ENCODE measurements at places on chromosomes 7 and 10.

- H3K27ac ChIP-seq, result no peak overlapping the region
- H3K27me3 ChIP-seq, result no peaks in the 10 kb centered on the region
- DNase-seq, result no peak
- H3K36me3 ChIP-seq, result no peaks in the 10 kb centered on the region
Measured at GRCh38 chr10:26544932-26545331, 106.8 kb downstream of the APBB1IP start.

GRCh38 chr7:18180685-18181084 lies 153.0 kb upstream of the PRPS1L1 start:
- H3K36me3 ChIP-seq, result no peaks in the 10 kb centered on the region
- H3K27ac ChIP-seq, result no peak overlapping the region
- no peaks in the 10 kb centered on the region for H3K4me1 ChIP-seq
- DNase-seq, result no peak

DNA sequence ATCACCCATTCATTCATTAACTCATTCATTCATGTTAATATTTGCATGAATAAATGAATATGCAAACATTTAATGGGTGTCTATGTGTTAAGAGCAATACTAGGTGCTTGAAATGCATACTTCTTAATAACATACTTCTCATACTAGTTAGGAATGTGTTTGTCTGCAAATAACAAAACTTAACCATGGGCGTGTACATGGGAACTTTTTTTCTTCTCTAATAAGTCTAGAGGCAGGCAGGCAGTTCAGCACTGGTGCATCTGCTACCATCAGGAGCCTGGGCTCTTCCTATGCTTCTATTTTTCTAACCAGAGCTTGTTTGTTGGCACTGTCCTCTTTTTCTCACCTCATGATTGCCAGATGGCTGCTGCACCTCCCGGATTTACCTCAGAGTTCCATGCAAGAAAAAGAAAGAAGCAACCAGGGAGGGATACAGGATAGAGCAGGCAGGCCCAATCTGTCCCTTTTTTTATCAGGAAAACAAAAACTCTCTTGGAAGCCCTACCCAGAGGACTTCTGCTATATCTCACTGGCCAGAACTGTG lies 22.7 kb downstream of the CDHR3 start:
- peaks cover 33% of the 10 kb centered on the region for H3K27me3 ChIP-seq
- H3K36me3 ChIP-seq, result no peaks in the 10 kb centered on the region
- H3K4me3 ChIP-seq, result no peak overlapping the region
- H3K4me1 ChIP-seq, result no peaks in the 10 kb centered on the region

DNA sequence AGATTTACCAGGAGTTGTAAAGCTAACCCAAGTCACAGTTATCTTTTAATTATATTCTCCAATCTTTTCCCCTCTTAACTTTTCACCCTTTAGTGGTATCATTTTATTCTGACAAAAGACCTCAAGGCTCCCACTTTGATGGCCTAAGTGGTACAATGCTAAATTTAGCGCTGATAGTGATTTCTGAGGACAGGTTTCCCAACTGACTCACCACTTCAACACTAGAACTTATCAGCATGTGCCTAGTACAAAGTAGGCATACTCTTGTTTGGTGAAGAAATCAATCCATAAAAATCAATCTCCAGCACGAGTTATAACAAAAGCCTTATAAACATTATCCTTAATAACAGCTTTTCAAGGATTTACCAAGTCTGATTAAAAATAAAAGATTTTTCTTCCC lies 7.5 kb downstream of the SNX13 start:
- H3K27ac ChIP-seq, result no peak overlapping the region
- H3K4me3 ChIP-seq, result no peak overlapping the region
- peaks cover 3% of the 10 kb centered on the region for H3K4me1 ChIP-seq
- no peak for DNase-seq

DNA sequence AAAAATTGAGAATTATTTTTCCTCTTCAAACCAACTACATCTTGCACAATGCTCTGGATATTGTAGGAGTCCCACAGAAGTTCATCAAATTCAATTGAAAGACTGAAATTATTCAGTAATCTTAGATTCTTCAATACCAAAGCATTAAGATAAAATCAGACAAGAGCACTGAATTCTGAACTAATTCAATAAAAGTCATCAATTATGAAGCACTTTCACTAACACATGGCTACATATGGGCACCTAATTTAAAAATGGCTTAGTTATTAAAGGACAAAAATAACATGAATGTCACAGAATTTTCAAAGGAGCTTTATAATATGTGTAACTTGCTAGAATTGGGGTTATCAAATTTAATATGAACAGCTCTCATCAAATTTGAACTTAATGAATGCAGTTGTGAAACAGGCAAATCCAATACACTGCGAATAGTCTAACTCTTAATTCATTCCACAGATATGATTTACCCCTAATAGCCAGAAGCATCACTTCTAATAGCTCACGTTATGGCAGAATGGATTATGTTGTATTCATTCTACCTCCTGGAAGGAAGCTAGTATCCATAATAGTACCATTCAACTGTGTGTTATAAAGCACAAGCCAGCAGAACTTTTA lies 116.8 kb downstream of the GRM8 start:
- no peak overlapping the region for H3K4me3 ChIP-seq
- DNase-seq, result no peak
- no peak overlapping the region for H3K27ac ChIP-seq
- H3K36me3 ChIP-seq, result no peaks in the 10 kb centered on the region
- no peaks in the 10 kb centered on the region for H3K27me3 ChIP-seq

Data from endothelial cell of umbilical vein (primary cell).